Forelimb muscle (tissue), 1 donor: ENCODE measurements at places on chromosomes 12 and 14. TPM values are rescaled to one million over a fixed set of nuclear protein-coding genes. Genes with fewer than 3 reads are reported as not detected.

KRT79 gene
- not detected for polyA plus RNA-seq

GPRC5D gene
- 0.32 TPM for polyA plus RNA-seq

KRT3 gene
- not detected for polyA plus RNA-seq

HRK gene
- polyA plus RNA-seq: 0.28 TPM

GRCh38 chr12:29992366-29992765 is 208.6 kb upstream of the TMTC1 start:
- DNase-seq: no peak

GRCh38 chr12:5688226-5688625 is 256.3 kb downstream of the NTF3 start:
- no peak for DNase-seq

DNA sequence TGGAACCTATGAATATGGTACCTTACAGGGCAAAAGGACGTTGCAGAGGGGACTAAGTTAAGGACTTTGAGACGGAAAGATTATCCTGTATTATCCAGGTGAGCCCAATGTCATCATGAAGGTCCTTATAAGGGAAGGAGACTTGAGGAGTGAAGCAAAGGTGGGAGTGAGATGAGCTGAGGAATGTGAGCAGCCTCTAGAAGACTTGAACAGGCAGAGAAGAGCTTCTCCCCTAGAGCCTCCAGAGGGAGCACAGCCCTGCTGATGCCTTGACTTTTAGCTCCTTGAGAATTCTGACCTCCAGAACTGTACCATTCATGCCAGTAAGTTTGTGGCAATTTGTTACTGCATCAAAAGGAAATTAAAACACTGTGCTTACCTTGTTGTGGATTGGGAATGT is 41.8 kb upstream of the DCD start:
- DNase-seq: no peak

GRCh38 chr12:132356691-132357622 is 27.6 kb upstream of the GALNT9 start:
- DNase-seq: no peak

DNA sequence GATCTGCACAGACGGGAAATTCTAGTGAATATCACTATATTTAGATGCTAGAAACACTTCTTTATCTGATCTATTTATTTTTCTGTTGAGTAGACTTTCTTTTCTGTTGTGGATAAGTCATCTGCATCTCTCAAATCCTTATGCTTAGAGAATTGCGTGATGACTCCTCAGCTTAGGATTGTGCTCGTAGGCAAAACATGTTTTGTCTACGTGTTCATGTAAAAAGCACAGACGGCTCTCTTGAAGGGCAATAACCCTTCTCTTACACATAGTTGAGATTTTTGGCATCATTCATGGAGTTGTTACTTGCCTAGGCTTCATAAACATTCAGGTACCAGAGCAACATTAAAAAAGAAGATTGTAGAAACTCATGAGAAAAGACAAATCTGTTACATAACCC is 18.6 kb downstream of the PPFIBP1 start:
- no peak for DNase-seq

DNA sequence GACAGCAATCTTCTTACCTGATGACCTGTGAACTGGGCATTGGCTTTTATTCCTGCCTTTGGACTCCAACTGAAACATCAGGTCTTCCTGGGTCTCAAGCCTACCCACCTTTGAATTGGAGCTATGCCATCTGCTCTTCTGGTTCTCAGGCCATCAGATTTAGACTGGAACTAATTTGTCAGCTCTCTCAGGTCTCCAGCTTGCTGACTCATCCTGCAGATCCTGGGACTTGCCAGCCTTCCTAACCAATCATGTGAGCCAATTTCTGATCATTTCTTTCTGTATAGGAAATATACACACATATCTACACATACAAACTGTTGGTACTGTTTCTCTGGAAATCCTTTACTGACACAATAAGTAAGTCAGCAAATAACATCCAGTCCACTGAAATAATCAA is 65.3 kb upstream of the TSPAN8 start:
- no peak for DNase-seq

DNA sequence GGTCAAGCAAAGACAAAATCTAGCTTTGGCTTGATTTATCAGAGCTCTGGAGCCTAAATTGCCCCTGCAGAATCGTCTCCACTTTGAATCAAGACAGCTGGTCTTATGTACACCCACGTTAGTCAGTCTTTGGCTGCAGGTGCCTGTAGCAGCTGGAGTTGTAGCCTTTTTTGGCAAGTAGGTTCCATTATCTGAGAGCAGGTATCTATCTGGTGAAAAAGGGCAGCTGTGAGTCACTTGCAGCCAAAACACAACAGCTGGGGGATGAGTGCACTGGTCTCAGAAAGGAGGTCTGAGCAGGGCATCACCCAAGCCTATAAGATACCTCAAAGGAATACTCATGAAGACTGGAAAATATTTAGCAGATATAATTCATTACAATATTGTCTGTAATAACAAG is 43.6 kb upstream of the KCNH5 start:
- DNase-seq: no peak

DNA sequence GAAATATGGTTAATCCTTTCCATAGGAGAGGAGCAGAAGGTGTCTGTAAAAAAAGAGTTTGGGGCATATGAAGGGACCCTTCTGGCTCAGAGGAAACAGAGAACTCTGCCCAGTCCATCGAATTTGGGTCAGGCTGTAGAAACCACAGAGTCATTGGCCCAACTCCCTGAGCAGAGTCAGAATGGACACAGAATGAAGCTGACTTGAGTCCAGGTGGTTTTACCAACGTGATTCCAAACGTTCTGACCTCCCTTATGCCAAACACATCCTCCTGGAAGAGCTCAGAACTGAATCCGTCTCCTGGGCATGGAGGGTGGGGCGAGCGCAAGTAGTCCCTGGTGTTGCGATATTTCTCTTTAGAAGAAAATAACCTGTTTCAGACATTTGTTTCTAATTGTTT is 138.8 kb downstream of the DAD1 start:
- no peak for DNase-seq
